Hypothalamus (tissue), 51 donors: ENCODE measurements at places on chromosomes 7 and 10.

DNA sequence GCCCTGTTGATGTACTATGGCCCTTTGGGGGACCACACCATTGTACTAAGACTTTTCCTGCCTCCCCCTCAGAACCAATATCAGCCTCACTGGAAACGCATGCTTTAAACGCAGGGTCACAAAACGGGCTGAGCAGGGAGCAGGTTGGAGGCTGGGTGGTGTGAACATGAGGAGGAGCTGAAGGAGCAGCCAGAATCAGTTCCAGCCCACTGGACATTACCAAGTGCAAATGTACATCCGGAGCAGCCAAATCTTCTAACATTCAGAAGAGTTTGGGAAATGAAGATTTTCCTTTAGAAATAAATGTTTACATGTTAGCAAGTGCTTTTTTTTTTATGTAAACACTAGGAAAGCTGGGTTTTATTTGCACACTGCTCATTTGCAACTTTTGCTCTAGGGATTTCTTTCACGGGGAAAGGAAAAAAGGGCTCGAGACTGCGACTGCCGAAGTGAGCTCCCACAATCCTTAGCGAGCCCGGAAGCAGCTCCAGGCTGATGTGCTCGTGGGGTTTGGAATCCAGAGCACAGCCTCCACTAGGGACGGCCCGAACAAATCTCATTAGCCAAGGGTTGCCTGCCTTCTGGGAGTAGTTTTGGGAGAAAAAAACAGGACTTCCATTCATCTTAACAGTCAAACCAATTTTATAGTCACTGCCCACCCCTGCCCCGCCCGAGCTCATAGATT, 108.0 kb upstream of the YAE1 start:
- DNase-seq, result no peak

GRCh38 chr10:804191-804781, 114.8 kb upstream of the DIP2C start:
- no peak for DNase-seq

GRCh38 chr10:85594239-85594638, 772.4 kb downstream of the GRID1 start:
- DNase-seq, result no peak

- DNase-seq, result no peak
Observed at GRCh38 chr7:144407266-144407931, 3.9 kb upstream of the NOBOX start.

- no peak for DNase-seq
Observed at GRCh38 chr10:83539528-83540308, 599.6 kb upstream of the GHITM start.

GRCh38 chr7:127862525-127862924, 168.7 kb downstream of the LRRC4 start:
- no peak for DNase-seq

DNA sequence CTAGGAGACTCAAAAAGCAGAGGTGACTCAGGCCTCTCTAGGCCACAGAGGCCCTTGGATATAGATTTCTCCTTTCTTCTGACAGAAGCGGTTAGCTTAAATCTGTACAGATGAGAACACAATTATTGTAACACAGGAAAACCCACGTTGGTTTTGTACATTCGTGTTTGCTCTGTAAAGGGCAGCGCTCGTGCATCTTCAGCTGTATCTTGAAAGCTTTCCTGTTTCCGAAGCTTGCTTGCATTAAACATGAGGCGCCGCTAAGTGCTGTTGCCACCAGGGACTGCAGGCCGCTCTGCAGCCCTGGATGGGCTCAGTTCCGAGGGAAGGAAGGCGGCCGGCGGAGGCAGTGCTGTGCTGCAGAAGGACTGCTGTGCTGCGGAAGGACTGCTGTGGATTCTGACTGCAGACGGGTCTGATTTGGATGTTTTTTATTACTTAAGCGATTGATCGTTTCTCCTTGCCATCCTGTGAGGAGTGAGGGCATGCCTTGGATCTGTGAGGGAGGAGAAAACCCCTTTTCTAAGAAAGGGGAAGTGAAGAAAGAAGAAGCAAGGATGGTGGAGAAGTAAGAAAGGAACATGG, 53.3 kb downstream of the FHIP2A start:
- no peak for DNase-seq

DNA sequence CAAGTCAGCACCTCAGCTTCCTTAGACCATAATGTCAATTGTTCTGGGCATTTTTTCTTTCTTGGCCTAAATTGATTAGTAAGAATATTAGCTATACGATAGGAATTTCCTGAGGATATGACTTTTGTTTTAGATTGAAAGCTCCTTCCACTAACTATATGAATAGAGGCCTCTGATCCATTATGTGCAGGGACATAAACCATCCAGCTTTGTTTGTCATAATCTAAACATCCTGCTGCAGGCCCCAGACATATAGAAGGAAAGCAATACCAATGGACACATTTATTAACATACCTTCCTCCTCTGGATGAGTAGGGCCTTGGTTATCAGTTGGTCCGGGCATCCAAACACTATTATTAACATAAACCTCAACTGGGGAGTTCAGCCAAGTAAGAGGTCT, 4.3 kb upstream of the GIMAP4 start:
- DNase-seq, result no peak

DNA sequence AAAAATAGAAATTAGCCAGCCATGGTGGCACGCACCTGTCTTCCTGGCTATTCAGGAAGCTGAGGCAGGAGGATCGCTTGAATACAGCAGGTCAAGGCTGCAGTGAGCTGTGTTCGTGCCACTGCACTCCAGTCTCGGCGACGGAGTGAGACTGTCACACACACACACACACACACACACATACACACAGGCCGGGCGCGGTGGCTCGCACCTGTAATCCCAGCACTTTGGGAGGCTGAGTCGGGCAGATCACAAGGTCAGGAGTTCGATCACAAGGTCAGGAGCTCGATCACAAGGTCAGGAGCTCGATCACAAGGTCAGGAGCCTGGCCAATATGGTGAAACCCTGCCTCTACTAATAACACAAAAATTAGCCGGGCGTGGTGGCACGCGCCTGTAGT, 68.4 kb downstream of the ST8SIA6 start:
- no peak for DNase-seq

GRCh38 chr7:93923296-93923695, 1.8 kb downstream of the GNG11 start:
- no peak for DNase-seq

GRCh38 chr10:49108656-49109055, 6.7 kb downstream of the VSTM4 start:
- no peak for DNase-seq

- DNase-seq, result no peak
Observed at GRCh38 chr7:67602246-67602887, 605.7 kb downstream of the TYW1 start.
